ENCODE measurements at places on chromosomes 7 and 10.

DNA sequence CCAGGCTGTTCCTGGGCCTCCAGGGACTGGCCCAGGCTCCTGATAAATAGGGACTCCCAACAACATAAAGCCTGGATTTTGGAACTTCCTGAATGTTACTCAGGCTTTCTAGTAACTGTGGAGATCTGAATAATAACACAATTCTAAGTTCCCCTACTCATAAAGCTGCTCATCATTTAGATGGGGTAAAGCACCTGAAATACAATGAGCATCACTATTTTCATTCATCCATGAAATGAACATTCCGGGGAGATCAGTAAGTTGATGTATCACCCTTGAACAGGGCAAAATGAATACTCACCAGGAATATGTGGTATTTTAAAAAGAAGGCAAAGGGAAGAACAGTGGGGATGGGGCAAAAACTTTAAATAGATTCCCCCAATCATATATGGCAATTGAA lies 48.3 kb upstream of the ATRNL1 start:
- no peak for DNase-seq

DNA sequence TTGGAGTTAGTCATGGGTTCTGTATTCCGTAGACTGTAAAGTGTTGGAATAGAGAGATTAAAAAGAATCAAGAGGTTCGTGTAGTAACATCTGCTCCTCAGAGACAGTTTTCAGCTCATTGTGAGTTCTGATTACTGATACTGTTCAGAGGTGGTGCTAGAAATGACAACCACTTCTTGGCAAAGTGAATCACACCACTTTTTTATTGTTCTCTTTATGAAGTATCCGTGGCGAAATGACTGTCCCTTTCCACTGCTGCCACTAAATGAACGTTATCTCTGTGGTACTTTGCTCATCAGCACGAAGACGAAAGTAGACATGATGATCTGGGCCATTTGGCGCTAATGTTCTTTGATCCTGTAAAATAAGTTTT lies 860 bp downstream of the RPP30 start:
- DNase-seq, result no peak

- DNase-seq, result no peak
Measured at GRCh38 chr7:90698616-90699015, 102.5 kb downstream of the CDK14 start.

DNA sequence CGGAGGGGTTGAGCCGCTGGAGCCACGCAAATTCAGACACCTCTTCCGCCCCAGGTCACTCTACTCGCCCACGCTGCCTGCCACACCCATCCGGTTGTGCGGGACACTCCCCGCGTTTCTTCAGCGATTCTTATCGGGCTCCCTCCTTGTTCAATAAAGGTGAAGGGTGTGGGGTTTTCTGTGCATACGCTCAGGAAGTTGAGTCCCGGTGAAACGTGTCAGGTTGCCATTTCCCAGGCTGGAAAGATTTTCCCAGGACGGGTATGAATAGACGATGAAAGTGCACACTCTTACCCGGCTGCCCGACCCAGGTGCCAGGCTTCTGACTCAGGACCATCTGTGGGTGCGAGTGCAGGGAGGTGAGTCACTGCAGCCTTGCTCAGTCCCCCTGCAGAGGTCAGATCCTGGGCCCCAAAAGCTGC lies 22.0 kb downstream of the KLF6 start:
- no peak for DNase-seq
